ENCODE measurements at places on chromosomes 6 and 20.

GRCh38 chr6:145028144-145028818 lies 707.0 kb downstream of the EPM2A start:
- H3K4me1 ChIP-seq = no peaks in the 10 kb centered on the region
- H3K36me3 ChIP-seq = no peaks in the 10 kb centered on the region
- H3K27me3 ChIP-seq = peaks cover 6% of the 10 kb centered on the region

GRCh38 chr6:107192830-107193229 lies 77.5 kb upstream of the BEND3 start:
- no peaks in the 10 kb centered on the region for H3K4me1 ChIP-seq
- peaks cover 32% of the 10 kb centered on the region for H3K36me3 ChIP-seq
- H3K27me3 ChIP-seq = no peaks in the 10 kb centered on the region
- H3K27ac ChIP-seq = no peak overlapping the region
- H3K4me3 ChIP-seq = no peak overlapping the region

GRCh38 chr6:125274935-125275334 lies 26.8 kb downstream of the HDDC2 start:
- H3K27me3 ChIP-seq = no peaks in the 10 kb centered on the region
- peak overlapping the region; percentile 79 for H3K27ac ChIP-seq
- H3K36me3 ChIP-seq = peaks cover 52% of the 10 kb centered on the region
- H3K4me1 ChIP-seq = peaks cover 63% of the 10 kb centered on the region
- DNase-seq = no peak

DNA sequence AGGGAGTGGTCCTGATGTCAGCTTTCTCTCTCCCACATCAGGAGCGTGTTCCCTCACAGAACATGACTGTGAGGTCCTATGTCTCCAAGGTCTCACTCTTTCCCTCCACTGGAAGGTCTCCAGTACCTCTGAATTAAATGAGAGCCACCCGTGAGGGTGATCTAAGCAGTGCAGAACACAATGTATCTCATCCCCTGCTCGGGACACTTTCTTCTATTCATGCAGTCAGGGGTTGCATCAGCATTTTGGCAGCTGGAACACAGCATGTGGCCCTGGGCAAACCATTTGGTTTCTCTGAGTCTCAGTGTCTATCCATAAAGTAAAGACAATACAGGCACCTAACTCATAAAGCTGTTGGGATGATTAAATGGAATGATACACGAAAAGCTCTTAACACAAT lies 34.2 kb downstream of the MAFB start:
- no peak for DNase-seq
- H3K27ac ChIP-seq = no peak overlapping the region

DNA sequence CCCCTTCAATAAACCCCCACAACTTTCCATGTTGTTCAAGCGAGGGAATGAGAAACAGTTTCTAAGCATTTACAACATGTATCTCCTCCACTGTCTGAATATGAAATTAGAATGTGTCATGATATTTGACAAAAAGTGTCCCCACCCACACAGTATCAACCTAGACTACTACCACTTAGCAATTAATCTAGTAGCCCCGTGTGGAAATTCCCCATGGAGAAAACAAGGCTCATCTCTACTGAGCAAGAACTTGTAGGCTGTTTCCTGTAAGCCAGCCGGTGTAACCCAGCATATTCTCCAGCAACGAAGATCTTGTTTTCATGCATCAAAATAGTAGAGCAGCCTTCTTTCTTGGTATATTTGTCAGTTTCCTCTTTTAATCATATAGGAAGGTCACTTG lies 115.0 kb downstream of the IRF4 start:
- peaks cover 44% of the 10 kb centered on the region for H3K4me1 ChIP-seq
- no peak for DNase-seq
- no peaks in the 10 kb centered on the region for H3K27me3 ChIP-seq
- H3K27ac ChIP-seq = no peak overlapping the region
- no peaks in the 10 kb centered on the region for H3K36me3 ChIP-seq
- no peak overlapping the region for H3K4me3 ChIP-seq

GRCh38 chr6:169251371-169251802 lies 2.3 kb downstream of the THBS2 start:
- no peaks in the 10 kb centered on the region for H3K36me3 ChIP-seq
- H3K4me3 ChIP-seq = no peak overlapping the region
- peaks cover 13% of the 10 kb centered on the region for H3K27me3 ChIP-seq
- peaks cover 16% of the 10 kb centered on the region for H3K4me1 ChIP-seq

GRCh38 chr20:48064929-48065328 lies 279.6 kb upstream of the SULF2 start:
- H3K4me1 ChIP-seq = no peaks in the 10 kb centered on the region
- no peak for DNase-seq
- H3K27me3 ChIP-seq = peaks cover 2% of the 10 kb centered on the region

DNA sequence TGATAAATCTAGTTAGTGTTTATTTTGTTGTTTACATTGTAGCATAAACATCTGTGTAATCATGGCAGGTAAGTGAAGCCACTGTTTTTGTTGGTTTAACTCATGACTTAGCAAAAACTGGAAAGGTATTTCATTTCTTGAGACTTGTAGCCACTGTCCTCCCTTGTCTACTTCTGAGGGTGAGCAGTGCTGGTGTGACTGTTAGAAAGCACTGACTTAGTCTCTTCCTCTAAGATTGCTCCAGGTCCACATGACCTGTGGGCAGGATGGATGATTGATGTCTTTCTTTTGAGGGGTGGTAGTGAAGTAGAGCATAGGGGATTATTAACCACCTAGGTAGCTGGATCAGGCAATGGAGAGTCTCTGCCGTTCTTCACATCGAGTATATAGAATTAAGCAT lies 203.8 kb downstream of the ARID1B start:
- no peak overlapping the region for H3K27ac ChIP-seq
- H3K4me1 ChIP-seq = peaks cover 89% of the 10 kb centered on the region
- H3K36me3 ChIP-seq = no peaks in the 10 kb centered on the region

DNA sequence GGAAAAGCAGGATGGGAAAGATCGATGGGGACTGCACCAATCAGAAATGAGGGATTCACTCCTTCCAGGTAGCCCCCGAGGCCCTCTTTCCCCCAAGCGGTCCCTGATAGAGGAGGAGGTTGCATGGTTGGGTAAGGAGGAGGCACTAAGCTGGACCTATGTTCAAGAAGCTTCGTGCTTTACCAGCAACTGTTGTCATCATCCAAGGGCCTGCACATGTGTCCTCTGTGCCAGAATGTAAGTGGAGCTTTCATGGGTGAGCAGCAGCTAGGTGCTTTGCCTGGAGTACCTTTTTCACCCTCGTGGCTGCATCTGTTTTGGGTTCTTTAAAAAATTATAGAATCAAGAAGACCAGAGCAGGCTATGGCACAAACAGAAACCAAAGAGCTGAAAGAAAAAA lies 54.0 kb downstream of the GMPR start:
- no peak overlapping the region for H3K4me3 ChIP-seq
- H3K27ac ChIP-seq = no peak overlapping the region
- H3K27me3 ChIP-seq = peaks cover 3% of the 10 kb centered on the region
- no peaks in the 10 kb centered on the region for H3K36me3 ChIP-seq
- DNase-seq = no peak

- H3K4me1 ChIP-seq = no peaks in the 10 kb centered on the region
- H3K27me3 ChIP-seq = peaks cover 5% of the 10 kb centered on the region
- peaks cover 3% of the 10 kb centered on the region for H3K36me3 ChIP-seq
- H3K27ac ChIP-seq = no peak overlapping the region
These were observed 222.4 kb downstream of the DLL1 start for GRCh38 chr6:170068496-170068895.
